ENCODE measurements at places on chromosomes 11 and 22.

DNA sequence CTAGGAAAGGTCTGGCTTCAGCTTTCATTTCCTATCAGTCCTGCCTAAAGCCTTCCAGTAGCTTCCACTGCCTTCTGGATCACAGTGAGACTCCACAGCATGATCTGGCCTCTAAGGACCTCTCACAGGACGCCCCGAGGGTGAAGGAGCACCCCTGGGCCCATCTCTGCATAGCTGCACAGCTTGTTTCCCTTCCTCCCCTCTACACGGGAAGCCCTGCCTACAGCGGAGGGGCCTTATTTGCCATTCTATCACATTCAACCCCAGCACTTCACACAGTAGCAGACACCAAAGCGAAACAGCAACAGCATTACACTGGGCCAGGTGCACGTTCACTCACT lies 162.3 kb upstream of the GRK3 start:
- DNase-seq, result no peak

GRCh38 chr11:7548659-7549274 lies 35.0 kb downstream of the PPFIBP2 start:
- DNase-seq, result no peak

- DNase-seq, result no peak
Measured at GRCh38 chr11:80925321-80925720, 1484.5 kb upstream of the TENM4 start.

DNA sequence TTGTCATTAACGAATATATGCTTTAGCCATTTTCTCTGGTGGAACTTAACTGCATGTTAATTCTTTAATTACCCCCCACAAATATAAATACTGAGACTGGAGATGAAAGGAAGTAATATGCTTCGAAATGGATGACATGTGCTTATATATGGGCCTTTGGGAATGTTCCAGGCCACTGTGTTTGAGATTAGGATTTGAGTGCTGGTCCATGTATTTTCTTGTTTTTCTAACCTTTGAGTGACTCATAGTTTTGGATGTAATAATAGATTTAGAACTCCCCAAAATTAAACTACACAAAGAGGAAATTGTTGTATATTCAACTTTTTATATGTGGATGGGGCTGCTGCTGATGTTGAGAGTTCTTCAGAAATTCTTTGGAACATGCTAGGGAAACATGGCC lies 54.2 kb downstream of the EXT2 start:
- DNase-seq, result no peak

- DNase-seq, result no peak
Measured at GRCh38 chr11:126217491-126217890, 5.9 kb downstream of the FAM118B start.

DNA sequence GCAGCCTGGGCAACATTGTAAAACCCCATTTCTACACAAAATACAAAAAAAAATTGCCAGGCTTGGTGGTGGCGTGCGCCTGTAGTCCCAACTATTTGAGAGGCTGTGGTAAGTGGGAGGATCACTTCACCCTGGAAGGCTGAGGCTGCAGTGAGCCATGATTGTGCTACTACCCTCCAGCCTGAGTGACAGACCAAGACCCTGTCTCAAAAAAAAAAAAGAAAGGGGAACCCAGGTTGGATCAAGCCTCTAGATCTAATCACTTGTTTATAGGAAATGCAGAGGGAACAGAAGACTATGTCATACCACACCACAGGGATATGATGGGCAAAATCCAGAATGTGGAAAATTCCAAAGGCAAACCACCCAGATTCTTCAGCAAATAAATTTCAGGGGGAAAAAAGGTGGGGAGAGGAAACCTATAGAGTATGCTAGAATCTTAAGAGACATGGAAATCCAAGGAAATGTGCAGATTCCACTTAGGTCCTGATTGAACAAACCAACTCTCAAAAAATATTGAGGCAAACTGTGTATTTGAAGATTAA lies 16.5 kb upstream of the MALAT1 start:
- no peak for DNase-seq

DNA sequence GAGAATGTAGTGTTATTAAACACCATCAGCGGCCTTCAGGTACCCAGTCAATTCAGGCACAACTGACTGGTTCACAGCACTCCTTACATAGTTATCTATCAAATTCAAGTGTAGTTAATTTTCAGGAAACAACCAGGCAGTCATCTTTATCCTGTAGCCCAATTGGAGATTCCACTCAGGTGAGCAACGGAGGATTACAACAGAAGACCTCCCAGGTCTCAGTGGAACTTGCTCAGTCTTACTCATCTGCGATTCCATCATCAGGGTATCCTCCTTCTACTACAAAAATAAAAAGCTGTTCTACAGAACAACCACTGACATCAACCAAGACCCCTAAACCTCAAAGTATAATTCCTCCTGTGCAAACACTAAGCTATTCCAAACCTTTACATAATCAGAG lies 39.6 kb downstream of the QSER1 start:
- DNase-seq, result no peak

GRCh38 chr11:90309693-90310092 lies 86.8 kb upstream of the CHORDC1 start:
- DNase-seq, result no peak

GRCh38 chr11:69080257-69080995 lies 31.7 kb downstream of the TPCN2 start:
- no peak for DNase-seq

- no peak for DNase-seq
Measured at GRCh38 chr11:84687433-84687832, 939.7 kb downstream of the DLG2 start.

DNA sequence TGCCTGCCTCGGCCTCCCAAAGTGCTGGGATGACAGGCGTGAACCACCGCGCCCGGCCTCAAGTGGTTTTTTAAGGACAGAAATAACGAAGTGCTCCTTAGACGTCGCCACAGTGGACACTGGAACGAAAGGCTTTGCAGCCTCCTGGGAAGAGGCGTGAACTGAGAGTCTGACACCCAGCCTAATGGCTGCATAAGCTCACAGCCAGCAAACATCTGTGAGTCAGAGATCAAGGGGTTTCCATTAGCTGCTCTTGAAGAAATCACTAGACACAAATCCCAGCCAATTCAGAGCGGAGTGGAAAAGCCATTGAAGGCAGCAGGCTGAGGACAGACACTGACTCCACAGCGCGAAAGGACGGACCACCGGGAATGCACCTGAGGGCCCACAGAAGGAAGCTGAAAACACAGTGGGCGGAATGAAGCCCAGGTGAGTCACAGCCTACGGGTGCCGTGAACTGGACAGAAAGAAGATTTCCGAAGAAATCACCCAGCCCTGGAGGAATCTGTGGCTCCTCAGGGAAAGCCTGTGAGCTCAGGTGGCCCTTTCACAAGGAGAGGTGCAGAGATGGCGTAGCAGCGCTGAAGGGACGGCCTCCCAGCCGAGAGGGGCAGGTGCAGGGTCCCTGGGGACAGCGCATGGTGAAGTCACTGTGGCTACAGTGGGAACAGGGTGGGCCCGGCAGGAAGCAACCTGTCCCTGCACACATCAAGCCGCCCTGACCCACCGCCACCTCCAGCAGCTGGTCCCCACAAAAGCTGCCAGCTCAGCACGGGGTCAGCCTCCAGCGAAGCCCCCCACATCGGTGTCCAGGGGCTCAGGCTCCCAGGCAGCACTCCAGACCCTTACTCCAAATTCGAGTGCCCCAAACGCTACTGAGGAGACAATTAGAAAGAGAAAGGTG lies 11.6 kb downstream of the LMNTD2 start:
- DNase-seq, result no peak

GRCh38 chr22:44988671-44989070 lies 21.1 kb downstream of the PHF21B start:
- DNase-seq, result no peak

- peak; percentile 64 for DNase-seq
Measured at GRCh38 chr11:113875234-113876073, at the start of gene USP28. TSS of gene USP28 (minus strand) at chr11:113875572. CDS start at chr11:113875501, 71 bp downstream.

GRCh38 chr22:20428496-20429253 lies 8.9 kb downstream of the SCARF2 start:
- DNase-seq, result no peak

- peak; percentile 50 for DNase-seq
Measured at GRCh38 chr11:86068138-86068871, 579 bp downstream of the PICALM start.

DNA sequence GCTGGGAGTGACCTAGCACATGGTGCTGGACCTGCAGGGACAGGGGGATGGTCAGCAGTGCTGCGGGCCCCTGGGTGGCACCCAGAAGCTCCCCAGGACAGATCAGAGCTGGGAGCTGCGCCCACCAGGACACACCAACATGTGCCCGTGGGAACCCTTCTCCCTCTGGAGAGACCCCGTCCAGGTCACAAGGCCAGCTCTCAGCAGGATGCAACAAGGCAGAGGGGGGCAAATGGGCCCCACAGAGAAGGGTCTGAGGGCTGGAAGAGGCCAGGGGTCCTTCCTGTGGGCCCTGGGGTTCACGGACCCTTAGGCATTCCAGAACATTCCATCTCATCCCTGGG lies 6.2 kb downstream of the DUSP8 start:
- DNase-seq, result no peak

- no peak for DNase-seq
Measured at GRCh38 chr22:30668386-30668710, 673 bp upstream of the DUSP18 start.

DNA sequence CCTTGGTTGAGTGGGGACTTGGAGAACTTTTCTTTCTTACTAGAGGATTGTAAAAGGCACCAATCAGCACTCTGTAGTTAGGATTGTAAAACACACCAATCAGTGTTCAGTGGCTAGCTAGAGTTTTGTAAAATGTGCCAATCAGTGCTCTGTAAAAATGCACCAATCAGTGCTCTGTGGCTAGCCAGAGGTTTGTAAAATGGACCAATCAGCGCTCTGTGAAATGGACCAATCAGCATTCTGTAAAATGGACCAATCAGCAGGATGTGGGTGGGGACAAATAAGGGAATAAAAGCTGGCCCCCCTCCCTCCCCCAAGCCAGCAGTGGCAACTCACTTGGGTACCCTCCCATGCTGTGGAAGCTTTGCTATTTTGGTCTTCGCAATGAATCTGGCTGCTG lies 5.5 kb upstream of the DRG1 start:
- no peak for DNase-seq

DNA sequence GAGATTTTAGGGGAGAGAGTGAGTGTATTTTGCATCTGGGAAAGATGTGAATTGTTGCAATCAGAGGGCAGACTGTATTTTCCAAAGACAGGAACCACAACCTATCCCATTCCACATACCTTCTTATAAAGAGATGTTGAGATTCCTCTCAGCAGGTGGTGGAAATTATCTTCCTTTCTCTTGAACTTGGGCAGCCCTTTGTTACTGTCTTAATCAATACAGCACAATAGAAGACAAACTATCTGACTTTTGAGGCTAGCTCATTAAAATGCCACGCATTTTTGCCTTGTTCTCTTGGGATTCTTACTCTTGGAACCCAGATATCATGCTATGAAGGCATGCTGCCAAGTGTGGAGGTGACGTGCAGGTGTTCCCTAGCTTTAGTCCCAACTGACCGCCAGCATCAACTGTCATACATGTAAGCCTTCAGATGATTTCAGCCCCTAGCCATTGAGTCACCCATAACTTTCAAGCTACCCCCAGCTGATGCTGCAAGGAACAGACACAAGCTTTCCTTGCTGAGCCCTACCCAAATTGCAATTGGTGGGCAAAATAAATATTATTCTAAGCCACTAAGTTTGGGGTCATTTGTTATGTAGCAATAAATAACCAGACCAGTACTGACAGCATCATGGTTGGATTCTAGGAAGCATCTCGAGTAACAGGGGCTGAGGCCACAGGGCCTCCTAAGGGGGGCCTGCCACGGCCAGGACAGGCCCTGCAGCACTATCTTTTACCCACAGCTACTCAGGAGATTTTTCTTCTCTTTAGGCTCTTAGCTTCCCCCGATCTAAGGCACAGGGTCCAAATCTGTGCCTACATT lies 63.0 kb downstream of the RPL27A start:
- DNase-seq, result no peak

DNA sequence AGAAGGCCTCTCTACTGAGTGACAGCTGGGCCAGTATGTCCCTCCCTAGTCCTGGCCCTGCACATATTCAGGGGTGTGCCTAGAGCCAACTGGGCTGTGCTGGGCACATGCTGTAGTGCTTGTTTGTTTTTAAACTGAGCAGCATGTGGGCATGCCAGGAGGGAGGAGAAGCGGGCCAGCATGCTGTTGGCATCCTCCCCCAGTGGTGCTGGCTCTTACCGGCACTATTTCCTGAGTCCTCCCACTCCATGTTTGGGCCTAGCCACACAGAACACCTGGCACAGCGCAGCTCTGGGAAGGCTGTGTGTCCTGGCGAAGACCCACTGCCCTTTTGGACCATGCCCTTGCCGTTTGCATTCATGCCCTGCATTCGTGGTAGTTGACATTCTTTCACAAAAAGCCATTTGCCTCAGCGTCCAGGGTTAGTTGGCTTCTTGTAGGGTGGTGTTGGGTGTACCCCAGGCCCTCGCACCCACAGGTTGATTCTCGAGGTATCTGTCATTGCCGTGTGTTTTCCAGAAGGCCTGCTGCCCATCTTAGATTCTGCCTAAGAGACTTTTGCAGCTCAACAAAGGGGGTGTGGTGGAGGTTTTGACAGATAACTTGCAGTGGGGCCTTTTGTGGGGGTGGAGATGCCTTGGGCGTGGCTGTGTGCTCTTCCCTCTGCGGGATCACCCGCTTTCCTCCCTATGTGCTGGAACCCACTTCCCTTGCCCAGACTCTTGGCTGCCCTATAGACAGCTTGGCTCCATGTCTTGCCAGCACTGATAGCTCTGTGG lies 13.6 kb downstream of the DGCR8 start:
- no peak for DNase-seq

DNA sequence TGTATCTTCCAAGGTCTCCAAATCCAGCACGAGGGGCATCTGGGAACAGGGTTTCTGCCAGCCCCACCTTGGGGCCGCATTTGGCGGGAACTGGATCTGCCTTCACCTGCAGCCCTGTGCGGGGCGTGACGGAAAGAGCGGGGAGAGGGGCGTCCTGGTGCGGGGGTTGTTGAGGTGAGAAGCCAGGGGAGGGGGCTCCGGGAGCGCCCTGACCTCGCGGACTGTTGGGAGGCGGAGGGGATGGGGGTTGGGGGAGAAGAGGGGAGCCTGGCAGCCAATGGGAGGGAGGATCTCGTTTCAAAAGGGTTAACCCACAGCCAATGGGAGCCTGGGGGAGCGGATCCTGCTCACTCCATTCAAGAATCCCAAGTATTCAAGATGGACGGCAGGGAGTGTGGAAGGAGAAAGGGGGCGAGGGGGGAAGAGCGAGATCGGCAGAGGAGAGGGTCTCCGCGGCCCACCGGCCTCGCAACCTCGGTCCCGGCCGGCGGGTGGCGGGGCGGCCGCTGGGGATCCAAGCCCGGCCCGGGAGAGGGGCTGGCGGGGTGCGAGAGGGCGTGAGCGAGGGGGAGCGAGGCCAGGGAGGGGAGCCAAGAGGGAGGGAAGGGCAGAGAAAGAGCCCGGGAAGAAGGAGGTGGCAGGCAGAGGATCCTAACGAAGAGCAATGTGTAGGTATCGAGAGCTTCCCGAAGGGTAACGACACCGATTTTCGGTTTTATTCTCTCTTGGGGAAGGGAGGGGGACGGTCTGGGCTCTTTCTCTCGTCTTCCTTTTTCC lies 11.5 kb downstream of the YPEL4 start:
- no peak for DNase-seq

GRCh38 chr22:46684706-46685105 lies 53.3 kb downstream of the CERK start:
- no peak for DNase-seq

All from T-helper 1 cell (primary cell).